Stimulated activated CD8-positive, alpha-beta memory T cell treated with anti-CD3 and anti-CD28 coated beads, Interleukin-2, amount 100 ng/mL, for 48 hours (primary cell): ENCODE measurements at places on chromosomes 5 and 9.

DNA sequence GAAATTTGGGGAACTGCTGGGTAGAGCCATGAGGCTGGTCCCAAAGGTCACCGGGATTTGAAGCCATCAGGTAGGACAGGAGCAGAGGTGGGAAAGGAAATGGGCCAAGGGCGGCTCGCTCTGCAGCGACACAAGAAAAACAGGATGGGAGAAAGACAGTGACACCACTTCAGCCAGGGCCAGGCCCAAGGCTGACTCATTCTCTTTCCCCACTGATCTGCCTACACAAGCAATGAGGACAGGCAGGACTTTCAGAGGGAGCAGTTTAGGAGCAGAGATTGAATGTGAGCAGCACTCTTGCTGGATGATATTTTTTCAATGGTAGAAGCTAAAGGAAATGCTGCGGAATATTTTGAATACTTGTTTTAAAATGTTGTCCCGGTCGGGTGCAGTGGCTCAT lies 3.5 kb downstream of the RUFY1 start:
- DNase-seq = no peak

DNA sequence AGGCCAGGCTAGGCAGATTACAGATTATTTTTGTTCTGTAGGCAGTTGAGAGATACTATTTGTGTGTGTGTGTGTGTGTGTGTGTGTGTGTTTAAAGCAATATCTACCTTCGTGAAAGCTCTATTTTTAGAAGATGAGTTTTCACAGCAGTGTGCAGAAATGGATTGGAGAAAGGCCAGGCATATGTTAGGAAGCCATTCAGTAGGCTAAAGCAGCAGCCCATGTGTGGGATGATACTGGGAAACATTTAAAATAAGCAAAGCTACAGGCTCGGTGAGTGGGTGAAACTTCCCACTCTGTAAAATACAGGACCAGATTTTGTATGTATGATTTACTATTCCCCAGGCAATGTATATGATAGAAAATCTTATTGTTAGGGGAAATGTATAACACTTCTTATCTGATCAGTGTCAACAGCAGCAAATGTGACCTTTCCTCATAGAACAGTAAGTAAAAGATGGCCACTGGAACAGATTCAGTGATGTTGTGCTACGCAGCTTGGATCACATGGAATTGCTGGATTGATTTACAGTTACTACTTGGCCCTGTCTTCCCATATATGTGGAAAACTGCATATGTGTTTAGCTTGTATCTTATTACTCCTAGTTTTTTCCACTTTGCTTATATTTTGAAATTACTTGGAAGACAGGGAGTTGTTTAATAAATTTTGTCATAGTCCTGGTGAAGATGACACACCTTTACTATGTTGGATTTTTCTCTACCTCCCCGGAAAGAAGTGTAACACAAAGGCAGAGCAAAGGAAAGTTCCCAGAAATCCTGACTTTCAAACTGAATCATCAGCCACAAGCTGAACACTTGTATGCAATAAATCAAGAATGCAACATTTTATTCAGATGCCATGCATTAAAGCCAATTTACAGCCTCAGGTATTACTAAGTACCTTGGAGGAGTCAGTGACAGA lies 1077.7 kb upstream of the SEMA6A start:
- DNase-seq = no peak

DNA sequence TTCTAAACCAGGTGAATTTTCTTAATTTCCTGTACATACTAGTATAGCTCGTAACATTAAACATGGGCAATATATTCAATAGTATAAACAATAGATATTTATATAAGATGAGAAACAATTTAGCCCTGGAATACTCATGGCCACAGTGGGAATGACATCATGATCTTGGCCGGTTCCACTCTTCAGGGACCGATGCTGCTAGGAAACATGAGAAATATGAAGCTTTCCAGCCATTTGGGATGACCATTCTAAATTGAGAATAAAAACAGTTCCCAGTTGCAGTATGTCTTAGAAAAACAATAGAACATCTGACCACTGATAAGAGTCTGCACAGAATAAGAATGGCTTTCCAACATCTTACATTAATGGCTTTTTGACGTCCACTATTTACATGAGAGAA lies 33.3 kb upstream of the SLCO6A1 start:
- no peak for DNase-seq

- no peak for DNase-seq
Measured at GRCh38 chr5:136033848-136034247, 5.1 kb downstream of the TGFBI start.

DNA sequence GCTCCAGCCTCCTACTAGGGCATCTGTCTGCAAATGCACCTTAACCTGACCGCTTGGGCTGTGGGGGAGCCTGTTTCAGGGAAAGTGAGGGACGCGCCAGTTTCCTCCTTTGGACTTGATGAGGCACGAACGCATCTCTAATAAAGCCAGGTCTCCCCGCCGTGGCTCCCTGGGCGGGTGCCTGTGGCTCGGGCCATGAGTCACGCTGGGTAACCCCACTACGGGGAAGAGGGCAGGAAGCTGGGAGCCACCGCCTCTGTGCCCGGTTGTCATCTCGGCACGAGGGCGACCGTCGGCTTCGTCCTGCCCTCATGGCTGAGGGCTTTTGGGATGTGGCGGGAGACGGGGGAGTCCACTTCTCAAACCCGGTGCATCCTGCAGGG lies 12.1 kb downstream of the NOTCH1 start:
- DNase-seq = peak; percentile 74

GRCh38 chr9:80871596-80871995 lies 817.8 kb downstream of the TLE1 start:
- DNase-seq = no peak

- DNase-seq = no peak
Measured at GRCh38 chr5:107126341-107126740, 544.4 kb downstream of the EFNA5 start.

DNA sequence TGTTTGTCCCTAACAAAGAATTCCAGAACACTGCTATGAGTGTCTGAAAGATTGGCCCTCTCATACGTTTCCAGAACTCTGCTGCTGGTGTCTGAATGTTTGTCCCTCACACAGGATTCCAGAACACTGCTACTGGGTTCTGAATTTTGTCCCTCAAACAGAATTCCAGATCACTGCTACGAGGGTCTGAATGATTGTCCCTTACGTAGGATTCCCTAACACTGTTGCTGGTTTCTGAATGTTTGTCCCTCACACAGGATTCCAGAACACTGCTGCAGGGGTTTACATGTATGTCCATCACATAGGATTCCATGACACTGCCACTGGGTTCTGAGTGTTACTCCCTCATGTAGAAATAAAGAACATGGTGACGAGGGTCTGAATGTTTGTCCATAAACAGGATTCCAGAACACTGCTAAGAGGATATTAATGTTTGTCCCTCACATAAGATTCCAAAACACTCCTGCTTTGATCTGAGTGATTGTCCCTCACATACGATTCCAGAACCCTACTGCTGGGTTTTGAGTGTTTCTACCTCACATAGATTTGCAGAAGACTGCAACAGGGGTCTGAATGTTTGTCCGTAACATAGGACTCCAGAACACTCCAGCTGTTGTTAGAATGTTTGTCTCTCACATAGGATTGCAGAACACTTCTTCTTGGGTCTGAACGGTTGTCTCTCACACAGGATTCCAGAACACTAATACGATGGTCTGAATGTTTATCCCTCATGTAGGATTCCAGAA lies 214.4 kb downstream of the FOXD4L6 start:
- DNase-seq = no peak

- no peak for DNase-seq
Measured at GRCh38 chr5:135643881-135644766, 65.3 kb upstream of the CXCL14 start.

GRCh38 chr9:115025721-115026120 lies 92.2 kb downstream of the TNC start:
- no peak for DNase-seq

- no peak for DNase-seq
Measured at GRCh38 chr5:142862594-142862993, 92.4 kb downstream of the ARHGAP26 start.

- DNase-seq = no peak
Measured at GRCh38 chr9:4118666-4119065, 181.2 kb downstream of the GLIS3 start.

GRCh38 chr9:6764950-6765349 lies 7.2 kb downstream of the KDM4C start:
- DNase-seq = no peak

GRCh38 chr5:73482383-73483136 lies 15.7 kb upstream of the BTF3 start:
- DNase-seq = no peak

GRCh38 chr5:159560088-159560487 lies 229.8 kb upstream of the IL12B start:
- DNase-seq = no peak

DNA sequence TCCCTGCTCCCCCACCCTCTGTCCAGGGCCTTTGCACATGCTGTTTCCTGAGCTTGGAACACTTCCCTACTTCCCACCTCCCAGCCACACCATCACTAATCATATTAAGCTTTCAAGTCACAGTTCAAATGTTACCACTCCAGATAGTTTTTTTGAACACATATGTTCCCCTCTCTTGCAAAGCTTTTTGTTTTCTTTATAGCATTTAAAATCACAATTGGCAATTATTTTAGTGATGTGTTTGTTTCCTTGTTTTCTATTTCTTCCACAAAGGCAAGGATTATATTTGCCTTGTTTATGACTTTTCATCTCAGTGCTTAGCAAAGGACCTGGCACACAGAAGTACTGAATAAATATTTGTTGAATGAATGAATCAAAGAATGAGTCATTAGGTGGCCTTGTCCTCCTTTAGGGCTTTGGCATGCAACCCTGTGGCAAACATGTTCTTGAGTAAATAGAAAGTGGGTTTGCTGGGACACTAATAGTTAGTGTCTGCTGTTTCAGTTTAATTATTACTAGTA lies 386.8 kb downstream of the FGF10 start:
- DNase-seq = no peak

GRCh38 chr9:137535120-137535428 lies 15.1 kb downstream of the PNPLA7 start:
- DNase-seq = no peak

DNA sequence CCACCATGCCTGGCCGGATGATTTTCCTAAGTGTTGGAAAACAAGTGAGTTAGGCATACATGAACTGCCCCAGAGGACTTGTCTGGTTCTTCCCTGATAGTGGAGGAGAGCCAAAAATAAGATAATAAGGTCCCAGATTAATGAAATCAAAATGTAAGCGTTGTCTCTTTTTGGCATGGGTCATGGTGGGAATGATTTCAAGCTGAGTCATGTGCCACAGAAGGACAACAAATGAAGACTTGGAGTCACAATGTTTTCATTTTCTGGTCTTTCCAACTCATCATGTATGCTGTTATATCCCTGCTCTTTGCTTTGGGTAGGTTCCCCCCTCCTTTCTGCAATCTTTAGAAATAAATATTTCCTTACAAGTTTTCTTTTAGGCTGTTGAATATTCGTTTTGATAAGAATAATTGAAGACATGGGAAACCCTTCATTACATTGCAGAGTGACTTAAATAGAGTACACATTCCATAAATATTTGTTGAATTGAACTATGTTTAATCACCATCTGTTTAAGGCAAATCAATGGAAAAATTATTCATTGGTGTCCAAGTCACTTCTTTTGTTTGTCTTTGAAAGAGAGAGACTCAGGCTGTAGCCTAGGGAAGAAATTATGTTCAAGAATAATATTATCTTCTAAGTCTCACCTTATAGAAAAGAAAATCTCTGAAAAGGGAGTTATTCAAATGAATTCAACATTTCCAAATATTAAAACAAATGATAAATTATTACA lies 196.3 kb downstream of the CSNK1G3 start:
- no peak for DNase-seq

GRCh38 chr9:108972186-108972585 lies 38.0 kb downstream of the ABITRAM start:
- no peak for DNase-seq

DNA sequence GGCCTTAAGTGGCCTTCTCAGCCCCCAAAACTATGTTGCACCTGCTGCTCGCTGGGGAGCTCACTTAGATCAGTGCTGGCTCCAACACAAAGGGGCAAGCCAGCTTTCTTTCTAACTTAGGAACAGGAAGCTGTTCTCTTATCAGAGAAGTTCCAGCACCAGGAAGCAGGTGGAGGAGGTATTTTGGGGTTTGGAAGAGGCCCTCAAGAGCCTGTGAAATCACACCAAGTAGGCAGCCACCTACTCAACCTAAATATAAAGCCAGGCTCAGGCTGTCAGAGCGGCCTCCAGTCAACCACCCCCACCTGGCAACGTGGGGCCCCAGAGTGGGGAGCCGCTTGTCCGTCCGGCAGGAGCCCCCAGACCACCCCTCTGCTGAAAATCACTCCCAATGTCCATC lies 152.8 kb downstream of the OLFM1 start:
- DNase-seq = no peak

DNA sequence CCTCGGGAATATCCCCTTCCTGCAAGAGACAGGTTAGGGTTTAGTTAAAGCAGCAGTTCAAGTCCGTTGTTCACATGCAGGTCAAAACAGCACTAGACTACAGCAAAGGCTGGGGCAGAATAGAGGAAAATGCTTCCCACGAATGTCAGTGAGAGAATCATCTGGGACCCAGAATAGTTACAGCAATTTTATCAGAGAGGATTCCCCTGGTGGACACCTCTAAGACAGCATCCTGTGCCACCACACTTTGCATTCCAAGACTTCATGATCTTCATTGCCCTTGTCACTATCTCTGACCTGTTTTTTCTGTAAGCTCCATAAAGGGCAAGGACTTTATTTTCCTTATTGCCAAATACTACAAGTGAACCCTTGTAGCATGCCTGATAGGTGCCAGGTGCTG lies 12.9 kb downstream of the GRXCR2 start:
- no peak for DNase-seq
